GM06990 (cell line): ENCODE measurements at places on chromosomes 4 and X.
A peak's percentile ranks its signal among the peaks of the same experiment; 100 is the strongest.

GRCh38 chrX:8755813-8756212, 23.9 kb upstream of the ANOS1 start:
- no peak for DNase-seq

- DNase-seq, result no peak
Measured at GRCh38 chr4:1236103-1236641, 12.8 kb downstream of the CTBP1 start.

DNA sequence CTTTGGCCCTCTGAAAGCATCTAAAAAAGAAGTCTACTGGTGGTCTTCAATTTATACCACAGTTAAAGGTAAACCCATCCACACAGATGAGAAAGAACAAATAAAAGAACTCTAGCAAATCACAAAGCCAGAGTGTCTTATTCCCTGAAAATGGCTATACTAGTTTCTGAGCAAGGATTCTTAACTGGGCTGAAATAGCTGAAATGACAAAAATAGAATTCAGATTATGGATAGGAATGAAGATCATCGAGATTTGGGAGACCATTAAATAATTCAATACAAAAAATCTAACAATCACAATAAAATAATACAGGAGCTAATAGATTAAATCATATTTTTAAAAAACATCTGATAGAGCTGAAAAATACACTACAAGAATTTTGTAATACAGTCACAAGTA, 11.8 kb downstream of the PF4 start:
- no peak for DNase-seq

DNA sequence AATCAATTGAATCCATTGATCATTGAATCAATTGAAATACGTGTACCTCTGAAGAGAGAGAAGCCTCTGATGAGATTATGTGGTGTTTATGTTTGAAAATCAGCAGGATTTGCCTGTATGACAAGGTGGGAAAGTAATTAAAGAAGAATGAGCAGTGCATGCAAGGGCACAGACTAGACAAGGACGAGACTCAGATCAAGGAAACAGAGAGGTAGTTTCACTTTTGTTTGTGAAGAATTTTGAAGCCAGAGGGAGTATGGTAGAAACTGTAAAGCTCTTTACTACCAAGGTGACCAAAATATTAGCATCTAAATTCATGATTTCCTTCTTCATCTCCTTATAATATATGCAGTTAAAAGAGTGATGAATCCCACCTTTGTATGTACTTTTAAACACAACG, 1830.0 kb upstream of the IGFBP7 start:
- no peak for DNase-seq

GRCh38 chr4:145766273-145766672, 86.3 kb downstream of the C4orf51 start:
- DNase-seq, result no peak

- DNase-seq, result no peak
Measured at GRCh38 chr4:176838601-176839433, 46.1 kb upstream of the VEGFC start.

DNA sequence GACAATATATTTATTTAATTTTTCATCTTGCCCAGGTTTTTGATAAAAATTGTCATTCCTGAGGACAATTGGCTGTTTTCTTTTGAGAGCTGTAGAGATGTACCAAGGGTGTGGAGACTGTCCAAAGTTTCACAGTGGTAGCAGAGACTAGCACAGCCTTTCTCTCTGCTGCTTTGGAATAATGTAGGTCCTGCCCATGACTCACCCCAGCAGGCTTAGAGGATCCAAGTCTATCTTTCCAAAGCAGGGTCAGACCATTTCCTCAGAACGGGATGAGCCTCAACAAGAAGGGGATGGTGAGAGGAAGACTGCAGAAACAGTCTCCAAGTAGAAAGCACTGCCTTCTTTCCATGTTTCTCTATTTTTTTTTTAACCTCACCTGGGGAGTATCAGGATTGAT, 131.5 kb upstream of the RPL34 start:
- no peak for DNase-seq

DNA sequence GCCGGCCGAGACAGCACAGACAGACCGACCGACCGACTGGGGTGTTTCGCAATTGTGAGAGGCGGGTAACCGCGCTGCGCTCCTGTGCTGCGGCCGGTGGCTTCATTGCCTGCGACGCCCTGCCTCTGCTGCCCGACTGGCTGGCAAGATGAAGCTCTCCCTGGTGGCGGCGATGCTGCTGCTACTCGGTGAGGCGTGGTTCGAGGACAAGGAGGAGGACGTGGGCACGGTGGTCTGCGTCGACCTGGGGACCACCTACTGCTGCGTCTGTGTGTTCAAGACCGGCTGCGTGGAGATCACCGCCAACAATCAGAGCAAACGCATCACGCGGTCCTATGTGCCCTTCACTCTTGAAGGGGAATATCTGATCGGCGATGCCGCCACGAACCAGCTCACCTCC, 565.7 kb upstream of the SMIM31 start:
- DNase-seq, result peak; percentile 3

DNA sequence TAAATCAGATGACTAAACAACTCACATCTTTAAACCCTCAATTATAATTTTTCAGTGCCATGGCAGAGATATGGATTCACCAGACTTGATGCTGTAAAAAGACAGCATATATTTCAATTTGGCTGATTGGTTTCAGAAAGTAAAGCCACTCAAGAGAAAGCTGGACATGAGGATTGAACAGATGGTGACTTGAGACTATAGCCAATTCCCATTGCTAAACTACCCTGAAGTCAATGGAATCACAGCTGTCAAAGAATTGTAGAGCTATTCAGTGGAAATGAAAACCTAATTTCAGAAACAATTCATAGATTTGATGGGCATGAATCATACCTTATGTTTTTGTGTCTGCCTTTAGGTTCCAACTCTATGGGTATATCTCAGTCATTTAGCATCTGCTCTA, 510.6 kb upstream of the BOD1L1 start:
- no peak for DNase-seq

GRCh38 chrX:48696909-48697727, 584 bp downstream of the SUV39H1 start:
- peak; percentile 79 for DNase-seq

DNA sequence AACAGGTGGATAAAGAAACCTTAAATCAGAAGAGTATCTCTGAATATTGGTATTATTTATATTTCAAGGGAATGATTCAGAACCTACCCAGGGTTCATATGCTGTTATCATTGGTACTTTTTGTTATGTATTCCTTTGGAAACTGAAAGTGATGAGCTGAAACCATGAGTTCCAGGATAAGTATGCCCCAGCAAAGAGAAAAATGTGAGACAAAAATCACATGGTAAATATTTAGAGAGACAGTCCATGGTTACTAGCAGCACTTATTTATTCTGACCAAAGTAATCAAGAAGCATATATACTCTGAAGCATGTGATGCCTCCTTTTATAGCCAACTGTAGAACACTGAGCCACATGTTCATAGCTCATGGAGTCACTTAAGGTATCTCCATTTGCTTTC, 277.7 kb downstream of the ARAP2 start:
- DNase-seq, result no peak

GRCh38 chr4:24413311-24413784, 171.0 kb downstream of the DHX15 start:
- no peak for DNase-seq

DNA sequence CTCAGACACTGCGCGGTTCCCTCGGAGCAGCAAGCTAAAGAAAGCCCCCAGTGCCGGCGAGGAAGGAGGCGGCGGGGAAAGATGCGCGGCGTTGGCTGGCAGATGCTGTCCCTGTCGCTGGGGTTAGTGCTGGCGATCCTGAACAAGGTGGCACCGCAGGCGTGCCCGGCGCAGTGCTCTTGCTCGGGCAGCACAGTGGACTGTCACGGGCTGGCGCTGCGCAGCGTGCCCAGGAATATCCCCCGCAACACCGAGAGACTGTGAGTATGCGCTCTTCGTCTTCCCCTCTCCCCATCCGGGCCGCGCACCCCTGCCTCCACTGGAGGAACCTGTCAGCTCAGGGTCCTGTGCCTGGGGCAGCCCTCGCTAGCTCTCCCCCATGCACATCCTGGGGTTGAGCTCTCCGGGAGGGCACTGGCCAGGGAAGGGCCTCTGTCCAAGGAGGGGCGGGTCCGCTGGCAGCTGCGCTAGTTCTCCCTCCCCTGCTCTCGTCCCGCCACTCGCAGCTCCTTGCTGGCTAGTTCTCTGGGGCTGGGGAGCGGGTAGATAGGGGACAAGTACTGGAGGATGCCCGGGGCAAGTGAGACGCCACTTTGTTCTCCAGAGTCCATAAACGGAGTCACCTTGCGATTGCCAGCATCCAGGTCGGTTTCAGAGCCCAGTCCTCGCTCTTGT, 2.2 kb downstream of the SLIT2 start:
- peak; percentile 9 for DNase-seq

GRCh38 chrX:10071451-10072144, 85.2 kb upstream of the CLCN4 start:
- no peak for DNase-seq

GRCh38 chrX:22033818-22034217, 1.7 kb downstream of the PHEX start:
- no peak for DNase-seq

- no peak for DNase-seq
Measured at GRCh38 chr4:3305610-3306371, 13.0 kb downstream of the RGS12 start.

- DNase-seq, result no peak
Measured at GRCh38 chr4:6262847-6263487, 6.7 kb upstream of the WFS1 start.

DNA sequence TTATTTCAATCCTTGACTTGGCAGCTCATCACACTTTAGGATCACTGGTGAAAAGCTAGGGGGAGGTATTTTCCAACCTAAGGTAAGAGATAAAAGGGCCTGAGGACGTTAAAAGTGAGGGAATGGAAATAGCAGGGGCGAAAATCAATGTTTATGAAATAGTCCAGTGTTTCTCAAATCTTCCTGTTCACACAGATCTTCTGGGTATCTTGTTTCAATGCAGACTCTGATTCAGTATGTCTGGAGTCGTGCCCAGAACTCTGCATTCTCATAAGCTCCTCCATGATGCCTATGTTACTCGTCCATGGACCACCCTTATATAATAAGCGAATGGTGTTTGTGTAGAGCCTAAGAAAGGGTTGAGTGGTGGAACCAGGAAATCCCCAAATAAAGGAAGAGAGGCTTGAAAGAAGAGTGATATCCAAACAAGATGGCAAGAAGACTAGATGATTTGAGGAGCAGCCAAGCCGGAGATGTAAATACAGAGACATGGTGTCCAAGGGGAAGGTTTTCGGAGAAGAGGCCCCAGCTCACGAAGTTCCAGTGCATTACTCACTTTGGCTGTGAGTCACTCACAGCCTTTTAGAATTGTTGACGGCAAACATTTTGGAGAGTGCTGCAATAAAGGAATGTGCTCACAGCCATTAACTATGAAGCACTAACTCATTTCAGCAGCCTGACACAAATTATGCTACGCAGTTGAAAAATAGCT, 215.6 kb upstream of the PPARGC1A start:
- no peak for DNase-seq

DNA sequence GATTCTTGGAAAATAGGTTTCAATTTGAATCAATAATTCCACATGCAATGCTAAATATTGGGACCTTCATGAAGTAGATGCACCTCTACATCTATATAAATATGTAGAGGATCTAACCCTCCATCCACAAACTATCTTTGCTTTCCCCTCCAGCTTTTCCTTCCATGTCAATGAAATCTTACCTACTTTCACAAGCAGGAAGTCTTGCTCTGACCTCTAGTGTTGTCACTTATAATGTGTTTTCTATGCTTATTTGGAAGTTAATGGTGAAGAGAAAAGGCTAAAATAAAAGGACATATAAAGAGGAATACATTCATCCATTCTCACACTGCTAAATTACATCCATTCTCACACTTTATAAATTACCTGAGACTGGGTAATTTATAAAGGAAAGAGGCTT, 472.7 kb upstream of the DIAPH2 start:
- no peak for DNase-seq

DNA sequence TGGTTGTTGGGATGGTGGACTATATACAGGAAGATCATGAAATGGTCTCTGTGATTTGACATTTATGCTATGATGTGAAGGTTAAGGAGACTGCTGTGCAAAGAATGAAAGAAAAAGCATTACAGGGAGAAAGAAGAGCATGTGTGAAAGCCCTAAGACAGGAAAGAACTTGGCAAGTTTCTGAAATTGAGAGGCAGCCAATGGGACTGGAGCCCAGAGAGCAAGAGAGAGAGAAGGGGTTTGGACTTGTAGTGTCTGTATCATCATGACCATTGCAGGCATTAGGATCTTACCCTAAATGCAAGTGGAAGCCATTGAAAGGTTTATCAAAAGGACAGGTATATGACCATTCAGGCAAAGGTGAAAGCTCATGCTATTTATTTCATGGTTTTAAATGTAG, 147.1 kb downstream of the NAA11 start:
- DNase-seq, result no peak

DNA sequence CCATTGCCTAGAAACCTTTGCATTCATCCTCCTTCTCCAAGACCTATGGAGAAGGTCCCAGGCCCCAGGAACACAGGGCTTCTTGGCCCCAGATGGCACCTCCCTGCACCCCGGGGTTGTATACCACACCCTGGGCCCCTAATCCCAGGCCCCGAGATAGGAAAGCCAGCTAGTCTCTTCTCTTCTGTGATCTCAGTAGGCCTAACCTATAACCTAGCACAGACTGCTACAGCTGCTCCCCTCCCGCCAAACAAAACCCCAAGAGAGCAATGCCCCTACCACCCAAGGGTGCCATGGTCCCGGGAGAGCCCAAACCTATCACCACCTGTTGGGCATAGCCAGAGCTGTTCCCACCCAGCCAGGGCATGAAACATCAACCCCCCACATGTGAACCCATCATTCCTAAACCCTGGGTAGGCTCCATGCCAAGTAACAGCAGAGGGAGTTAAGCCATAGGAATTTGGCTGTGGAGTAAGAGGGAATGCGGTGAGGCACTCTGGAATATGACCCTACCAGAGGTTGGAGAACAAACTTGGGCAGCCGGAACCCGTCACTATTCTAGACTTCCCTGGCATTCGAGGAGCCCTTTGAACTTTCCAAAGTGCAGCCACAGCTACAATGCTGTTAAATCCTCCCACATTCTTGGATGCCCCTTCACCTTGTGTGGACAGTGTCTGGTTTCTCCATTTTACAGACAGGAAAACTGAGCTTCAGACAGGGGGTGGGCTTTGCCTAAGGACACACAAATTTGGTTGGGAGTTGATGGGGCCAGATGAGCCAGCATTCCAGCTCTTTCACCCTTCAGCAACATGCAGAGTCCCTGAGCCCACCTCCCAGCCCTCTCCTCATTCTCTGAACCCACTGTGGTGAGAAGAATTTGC, 10.9 kb upstream of the SASH3 start:
- DNase-seq, result no peak

GRCh38 chr4:95180531-95181242, 368.1 kb downstream of the UNC5C start:
- DNase-seq, result no peak

DNA sequence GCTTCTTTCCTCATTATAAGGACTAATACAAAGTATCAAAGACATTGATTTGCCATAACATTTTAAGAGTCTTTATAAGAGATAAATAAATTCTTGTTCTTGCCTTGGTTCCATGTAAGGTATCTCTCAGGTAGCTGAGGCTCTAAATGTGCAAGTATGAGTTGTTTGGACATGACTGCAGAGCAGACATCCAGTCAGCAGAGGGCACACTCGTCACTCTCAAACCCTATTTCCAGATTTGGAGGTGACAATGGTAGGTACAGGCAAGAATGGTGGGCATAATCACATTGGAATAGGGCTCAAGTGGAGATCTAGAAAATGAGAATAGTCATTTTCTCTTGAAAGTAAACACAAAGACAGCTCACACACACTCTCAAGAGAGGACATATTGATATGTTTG, 133.3 kb upstream of the ZIC3 start:
- no peak for DNase-seq

- no peak for DNase-seq
Measured at GRCh38 chr4:98394134-98394533, 132.9 kb downstream of the RAP1GDS1 start.
